ENCODE measurements at places on chromosomes 6 and 20.

DNA sequence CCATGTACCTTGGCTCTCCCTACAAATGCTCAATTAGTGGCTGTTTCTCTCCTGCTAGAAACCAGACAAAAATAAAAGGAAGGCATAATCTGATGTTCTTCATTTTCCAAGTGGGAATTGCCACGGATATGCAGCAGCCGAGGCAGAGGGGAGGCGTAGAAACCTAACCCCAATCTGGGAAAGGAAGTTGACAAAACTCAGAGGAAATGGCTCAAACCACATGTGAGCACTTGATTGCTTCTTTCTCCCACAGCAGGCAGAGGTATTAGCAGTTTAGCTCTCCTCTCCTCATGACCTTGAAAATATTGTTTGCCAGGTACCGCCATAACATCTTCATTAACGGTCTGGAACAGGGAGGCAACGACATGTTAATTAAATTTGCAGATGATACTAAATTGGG, 3.8 kb upstream of the MLN start:
- no peak for DNase-seq

GRCh38 chr6:124283486-124283885, 479.8 kb downstream of the NKAIN2 start:
- no peak for DNase-seq

DNA sequence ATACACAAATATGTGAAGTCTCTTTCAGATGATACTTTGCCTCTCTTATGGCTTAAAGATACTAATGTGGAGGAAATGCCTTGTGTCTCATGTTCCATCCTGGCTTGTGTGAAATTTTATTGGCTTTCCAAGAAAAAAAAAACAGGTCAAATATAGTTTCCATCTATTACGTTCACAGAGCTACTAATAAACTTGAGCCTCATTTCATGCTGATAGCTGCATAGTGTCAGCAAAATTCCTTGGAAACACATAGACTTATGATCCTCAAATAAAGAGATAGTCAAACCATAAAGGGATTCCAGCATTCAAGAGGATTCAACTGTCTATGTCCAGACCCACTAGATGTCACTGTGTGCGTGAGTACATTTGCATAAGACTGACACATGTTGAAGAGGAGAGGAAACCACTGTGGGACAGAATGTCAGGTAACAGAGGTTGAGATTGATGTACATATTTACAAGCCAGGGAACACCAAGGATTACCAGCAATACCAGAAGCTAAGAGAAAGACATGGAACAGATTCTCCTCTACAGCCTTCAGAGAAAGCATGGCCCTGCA, 266.6 kb downstream of the COL12A1 start:
- no peak for DNase-seq

- DNase-seq: no peak
Observed at GRCh38 chr20:11267762-11268335, 594.0 kb upstream of the JAG1 start.

GRCh38 chr6:115667478-115668026, 393.1 kb downstream of the FRK start:
- DNase-seq: peak; percentile 61

DNA sequence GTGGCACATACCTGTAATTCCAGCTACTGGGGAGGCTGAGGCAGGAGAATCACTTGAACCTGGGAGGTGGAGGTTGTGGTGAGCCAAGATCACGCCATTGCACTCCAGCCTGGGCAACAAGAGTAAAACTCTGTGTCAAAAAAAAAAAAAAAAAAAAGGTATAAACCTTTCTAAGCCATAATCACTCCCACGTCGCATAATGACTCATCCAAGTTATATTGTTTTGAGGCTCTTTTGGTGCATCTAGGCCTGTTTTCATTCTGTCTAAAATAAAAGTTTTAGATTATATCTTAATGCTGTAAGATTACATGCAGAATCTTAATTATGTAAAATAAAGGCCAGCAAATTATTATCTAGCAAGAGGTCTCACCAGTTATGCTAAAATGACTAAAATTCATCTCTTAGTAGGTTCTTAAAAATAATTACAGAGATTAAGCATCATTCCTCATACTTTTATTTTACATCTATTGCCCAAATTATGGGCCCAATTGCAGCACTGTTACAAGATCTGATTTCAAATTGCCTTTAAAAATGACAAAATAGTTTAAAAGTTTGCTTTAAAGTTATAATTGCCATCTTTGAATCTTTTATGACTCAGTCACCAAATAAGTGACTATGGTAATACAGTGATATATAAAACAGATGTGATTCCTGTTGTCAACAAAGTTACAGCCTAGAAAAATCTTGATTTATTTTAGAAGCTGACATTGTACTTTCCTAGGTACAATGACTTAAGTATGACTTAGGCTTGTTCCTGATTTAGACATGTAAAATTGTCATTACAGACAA, 10.4 kb upstream of the SUMO4 start:
- no peak for DNase-seq

DNA sequence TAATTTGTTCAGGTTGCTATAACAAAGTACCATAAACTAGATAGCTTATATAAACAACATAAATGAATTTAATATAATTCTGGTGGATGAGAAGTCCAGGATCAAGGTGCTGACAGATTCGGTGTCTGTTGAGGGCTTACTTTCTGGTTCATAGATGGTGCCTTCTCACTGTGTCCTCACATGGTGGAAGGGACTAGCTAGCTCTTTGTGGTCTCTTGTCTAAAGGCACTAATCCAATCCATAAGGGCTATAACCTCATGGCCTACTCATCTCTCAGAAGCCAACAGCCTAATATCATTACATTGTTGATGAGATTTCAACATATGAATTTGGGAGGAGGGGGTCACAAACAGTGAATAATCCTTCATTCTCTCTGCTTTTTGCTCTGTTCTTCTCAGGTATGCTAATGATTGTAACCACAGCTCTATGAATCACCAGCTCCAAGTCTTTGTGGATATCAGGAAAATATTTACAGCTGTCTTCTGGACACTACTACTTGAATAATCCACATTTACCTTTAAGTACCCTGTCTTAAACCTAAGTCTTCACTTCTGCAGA, 122.3 kb downstream of the NKAIN2 start:
- no peak for DNase-seq

DNA sequence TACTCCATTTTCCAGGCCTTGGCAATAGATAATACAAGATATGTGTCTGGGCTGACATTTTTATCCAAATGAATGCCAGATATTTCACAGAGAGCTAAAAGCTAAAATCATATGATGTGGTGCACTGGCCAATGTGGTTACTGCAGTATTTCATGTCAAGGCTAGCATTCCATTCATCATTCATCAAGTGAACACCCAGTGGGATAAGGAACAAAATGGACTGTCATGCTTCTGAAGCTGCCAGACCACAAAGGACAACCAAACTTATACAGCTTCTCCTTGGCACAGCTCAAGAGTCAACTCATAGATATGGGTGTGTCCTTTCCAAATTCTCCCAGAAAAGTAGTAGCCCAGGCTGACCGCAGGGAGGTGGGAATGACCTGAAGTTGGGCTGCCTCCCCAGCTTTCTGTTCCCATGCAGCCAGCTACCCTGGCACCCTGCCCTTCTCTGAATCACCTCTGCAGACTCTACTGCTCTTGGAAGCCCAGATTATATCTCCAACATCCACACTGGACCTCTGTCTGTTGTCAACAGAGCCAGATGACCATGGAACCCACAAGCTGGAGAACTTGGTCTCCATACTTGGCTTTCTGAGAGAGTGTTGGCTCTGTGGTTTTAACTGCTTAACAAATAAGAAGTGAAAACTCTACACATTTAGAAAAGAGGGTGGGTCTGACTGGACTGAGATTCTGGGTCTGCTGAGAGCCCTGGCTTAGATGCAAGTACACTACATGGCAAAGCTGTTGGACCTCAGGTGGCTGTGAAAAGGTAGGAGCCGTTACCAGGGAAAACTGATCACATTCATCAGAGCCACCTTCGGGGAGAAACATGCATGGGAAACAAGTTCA, 122.8 kb downstream of the ALDH8A1 start:
- no peak for DNase-seq

DNA sequence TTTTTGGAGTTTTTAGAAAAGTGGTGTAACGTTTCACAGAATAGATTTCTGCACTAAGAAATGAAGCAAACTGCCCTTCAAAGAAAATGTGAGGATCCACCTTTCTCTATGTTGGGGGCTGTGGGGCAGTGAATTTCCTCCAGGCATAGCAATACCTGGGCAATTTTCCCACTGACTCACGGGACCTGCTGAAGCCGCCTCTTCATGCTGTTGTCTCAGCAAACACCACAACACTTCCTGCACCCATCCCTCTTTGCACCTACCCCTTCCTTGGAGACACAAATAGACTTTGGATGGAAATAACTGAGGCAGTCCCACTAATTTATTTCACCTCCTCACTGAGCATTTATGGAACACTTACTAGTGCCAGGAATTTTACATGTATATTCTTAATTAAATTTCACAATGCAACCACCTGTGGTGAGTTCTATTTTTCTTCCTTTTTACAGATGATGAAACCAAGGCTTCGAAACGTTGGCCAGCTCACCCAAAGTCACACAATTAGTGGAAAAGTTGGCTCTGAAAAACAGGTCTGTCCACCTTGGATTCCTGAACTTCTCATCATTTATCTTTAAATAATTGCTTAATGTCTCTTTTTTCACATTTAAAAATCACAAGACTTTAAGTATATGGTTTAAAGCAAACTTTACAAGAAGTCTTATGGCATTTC, 17.2 kb upstream of the ADGRF1 start:
- no peak for DNase-seq

DNA sequence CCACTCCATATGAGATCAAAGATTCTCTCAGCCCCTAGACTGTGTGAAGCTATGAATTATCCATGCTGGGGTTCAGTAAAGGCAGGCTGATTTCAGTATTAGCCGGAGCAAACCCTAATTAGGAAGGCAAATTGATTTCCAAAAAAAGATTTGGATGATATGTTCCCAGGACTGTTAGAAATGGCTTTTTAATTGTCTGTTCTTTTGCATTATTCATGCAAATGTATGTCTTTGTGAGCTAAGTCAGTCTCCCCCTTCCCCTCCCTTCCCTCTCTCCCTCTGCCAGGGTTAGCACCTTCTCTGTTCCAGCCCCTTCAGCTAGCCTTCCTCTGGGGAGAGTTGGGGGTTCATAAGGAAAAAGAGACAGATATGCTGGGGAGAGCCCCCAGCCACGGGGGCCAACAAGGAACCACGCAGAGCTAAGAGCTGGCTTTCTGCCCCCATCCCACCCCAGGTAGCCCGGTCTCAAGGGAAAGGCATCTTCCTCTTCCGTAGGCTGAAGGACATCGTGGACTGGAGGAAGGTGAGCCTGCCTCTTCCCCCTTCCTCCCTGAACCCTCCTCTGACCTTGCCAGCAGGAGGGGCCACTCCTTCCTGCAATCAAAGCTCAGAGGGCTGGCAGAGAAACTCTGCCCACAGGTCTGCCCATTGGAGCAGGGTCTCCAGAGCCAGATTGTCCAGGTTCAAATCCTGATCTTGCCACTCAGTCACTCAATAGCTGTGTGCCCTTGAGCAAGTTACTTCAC, 32.3 kb downstream of the PDRG1 start:
- DNase-seq: no peak

DNA sequence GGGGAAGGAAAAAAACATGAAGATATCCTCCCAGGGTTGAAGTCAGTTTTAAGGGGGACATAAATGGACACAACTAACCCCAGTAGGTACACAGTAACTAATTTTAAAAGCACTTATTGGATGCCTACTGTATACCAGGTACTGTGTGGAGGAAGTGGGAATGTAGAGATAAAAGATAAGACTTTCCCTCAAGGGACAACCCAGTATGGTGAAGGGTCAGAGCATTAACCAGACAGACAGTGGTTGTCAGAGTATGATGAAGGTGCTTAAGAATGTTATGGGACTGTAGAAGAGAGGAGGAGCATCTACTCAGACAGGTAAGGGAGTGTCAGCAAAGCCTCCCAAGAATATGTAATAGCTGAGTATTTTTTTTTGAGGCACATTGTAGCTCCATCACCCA, 906 bp downstream of the ABCF1 start:
- no peak for DNase-seq

DNA sequence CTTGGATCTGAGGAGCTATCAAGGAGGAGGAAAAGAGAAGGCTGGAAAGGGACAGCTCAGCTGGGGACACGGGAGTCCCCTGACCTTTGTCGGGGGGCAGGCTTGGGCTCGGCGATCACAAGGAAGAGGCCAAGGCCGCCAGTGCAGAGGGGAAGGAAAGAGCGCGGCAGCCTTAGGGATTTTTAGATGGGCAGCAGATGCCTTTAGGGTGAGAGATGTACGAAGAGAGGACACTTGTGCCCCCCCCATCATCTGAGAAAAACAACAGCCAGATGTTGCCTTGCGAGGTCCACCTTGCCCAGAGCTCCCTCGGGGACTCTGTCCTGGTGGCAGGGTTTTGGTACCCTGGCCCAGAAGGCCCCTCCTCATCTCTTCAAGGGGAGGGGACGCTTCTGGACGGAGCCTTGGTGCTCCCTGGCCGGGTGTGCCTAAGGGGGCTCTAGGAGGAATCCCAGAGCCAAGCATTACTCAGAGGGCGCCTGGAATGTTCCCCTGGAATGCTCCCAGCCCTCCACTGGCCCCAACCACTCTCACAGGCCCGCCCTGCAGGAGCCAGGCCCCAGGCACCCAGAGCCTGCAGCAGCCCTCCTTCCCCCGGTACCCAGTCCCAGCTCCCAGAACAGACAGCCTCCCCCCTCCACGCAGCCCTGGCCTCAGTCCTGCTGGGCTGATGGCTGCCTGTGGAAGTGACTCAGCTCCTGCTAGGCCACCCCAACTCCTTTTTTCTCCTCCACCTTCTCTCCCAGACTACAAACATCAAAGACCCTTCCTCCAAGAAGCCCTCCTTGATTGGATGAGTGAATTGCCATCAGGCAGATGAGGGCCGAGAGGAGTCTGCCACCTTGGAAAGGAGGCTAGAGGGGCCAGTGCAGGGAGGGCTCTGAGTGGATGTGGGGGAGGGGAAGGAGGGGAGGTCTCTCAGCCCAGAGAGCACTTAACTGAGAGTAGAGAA, 1.8 kb downstream of the ADAM33 start:
- DNase-seq: no peak

DNA sequence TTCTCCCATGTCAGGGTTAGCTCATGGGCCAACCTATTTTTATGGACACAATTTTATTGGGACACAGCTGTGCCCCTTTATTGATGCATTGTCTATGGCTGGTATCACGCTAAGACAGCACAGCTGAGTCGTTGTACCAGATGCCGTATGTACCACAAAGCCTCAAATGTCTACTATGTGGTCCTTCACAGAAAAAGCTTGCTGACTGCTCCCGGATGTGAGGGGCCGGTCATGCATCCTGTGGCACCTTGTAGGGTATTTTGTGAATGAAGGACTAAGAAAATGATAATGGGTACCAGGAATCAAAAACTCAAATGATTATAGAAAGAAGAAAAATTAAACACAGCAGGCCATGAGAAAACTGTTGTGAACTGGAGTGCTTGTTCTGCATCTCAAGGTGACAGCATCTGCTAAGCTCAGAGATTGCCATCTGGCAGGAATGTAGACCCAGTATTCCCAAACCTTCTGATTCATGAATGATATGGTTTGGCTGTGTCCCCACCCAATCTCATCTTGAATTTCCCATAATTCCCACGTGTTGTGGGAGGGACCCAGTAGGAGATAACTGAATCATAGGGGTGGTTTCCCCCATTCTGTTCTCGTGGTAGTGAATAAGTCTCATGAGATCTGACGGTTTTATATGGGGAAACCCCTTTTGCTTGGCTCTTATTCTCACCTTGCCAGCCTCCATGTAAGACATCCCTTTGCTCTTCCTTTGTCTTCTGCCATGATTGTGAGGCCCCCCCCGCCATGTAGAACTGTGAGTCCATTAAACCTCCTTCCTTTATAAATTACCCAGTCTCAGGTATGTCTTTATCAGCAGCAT, 248.5 kb downstream of the TSHZ2 start:
- no peak for DNase-seq

Measured in NCI-H1092 treated with DMSO at 0.1 percent for 48 hours (cell line).